Upper lobe of right lung (tissue), 1 donor: ENCODE measurements at places on chromosomes 7 and 10.

GRCh38 chr10:22649994-22650393 is 64.4 kb downstream of the PIP4K2A start:
- no peak for DNase-seq

GRCh38 chr7:33904681-33905388 is 504 bp upstream of the BMPER start:
- DNase-seq, result peak; percentile 66

DNA sequence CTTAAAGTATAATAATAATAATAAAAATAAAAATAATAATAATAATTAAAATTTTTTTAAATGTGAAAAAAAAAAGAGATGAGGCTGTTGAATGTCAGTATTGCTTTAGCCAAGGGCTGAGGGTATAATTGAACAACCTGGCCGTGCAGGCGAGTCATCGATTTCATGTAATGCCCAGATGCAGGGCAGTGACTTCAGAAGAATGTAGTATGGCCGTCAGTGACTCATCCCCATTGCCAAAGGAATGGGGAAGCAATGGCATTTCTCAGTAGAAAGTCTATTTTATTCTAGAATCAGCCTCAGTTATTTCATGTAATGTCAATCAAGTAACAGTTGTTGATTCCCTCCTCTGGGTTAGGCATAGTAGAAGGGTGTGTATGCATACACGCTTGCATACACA is 516.4 kb downstream of the GLRX3 start:
- no peak for DNase-seq

GRCh38 chr10:84233940-84234339 is 7.4 kb downstream of the LRIT1 start:
- DNase-seq, result no peak

- DNase-seq, result no peak
Measured at GRCh38 chr10:62380016-62380415, 5.8 kb downstream of the ZNF365 start.

GRCh38 chr7:44882899-44883298 is 2.4 kb downstream of the PURB start:
- DNase-seq, result no peak

- no peak for DNase-seq
Measured at GRCh38 chr10:21289271-21289670, 236.2 kb downstream of the SKIDA1 start.

- DNase-seq, result no peak
Measured at GRCh38 chr10:60810437-60811182, 32.3 kb downstream of the CDK1 start.

DNA sequence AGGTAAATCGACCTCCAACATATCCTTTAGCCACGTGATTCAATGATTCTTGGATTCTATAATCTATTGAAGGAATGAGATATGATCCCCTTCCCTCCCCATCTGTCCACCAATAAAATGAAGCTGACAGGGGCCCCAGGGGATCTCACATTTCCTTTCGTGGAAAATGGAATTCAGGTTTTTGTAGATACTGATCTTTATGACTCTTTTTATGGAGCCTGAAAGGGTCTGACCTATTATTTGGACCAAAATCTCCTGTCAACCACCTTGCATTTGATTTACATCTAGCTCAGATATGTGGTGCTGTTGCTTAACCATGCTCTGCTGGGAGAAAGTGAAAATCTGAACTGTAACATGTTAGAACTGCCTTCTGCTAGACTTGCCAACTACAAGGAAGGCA is 234.0 kb upstream of the CXCL12 start:
- DNase-seq, result no peak

GRCh38 chr7:20958572-20958971 is 171.9 kb upstream of the SP8 start:
- DNase-seq, result no peak

DNA sequence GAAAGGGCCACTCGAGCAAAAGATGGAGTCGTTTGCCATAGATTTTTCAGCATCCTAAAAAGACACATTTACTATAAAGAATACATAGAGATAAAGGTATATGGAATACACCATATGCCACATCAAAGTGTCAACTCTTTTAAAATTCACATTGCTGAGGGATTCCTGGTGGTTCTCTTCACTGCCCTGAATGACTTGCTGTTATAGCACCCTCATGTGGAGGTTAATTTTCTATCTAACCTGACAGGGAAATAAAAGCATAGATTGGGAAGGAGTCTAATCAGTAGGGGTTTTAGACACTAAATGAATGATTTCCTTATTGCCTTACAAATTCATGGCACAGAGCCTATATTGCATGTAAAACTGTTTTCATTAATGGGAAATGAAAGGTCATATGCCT is 25.9 kb downstream of the DNAH11 start:
- no peak for DNase-seq

- DNase-seq, result no peak
Measured at GRCh38 chr10:43408331-43408709, 666 bp downstream of the HNRNPF start.

- no peak for DNase-seq
Measured at GRCh38 chr10:74704629-74705357, 121.6 kb upstream of the KAT6B start.

DNA sequence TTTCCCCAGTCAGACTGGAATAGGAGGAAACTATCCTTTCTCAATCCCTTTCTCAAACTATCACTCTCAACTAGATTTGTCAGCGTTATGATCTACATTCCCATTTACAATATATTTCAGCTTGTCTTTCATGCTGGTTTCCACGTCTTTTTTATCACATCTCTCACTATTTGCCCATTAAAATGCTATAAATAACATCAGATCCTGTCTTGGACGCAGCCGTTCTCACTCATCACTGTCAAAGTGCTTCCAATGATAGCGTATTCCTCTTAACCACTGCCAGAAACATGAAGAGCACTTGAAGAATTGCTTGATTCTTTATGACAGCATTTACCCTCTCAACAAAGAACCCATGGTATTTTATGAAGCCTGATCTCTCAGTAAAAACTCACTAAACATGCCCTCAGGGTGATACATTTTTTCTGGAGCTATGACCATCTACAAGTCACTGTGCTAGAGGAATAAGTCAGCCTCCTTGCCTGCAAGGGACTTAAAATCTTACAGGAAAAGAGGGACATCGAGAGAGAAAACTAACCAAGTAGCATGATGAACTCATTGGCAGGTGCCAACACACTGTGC is 205.6 kb upstream of the PFKP start:
- no peak for DNase-seq

DNA sequence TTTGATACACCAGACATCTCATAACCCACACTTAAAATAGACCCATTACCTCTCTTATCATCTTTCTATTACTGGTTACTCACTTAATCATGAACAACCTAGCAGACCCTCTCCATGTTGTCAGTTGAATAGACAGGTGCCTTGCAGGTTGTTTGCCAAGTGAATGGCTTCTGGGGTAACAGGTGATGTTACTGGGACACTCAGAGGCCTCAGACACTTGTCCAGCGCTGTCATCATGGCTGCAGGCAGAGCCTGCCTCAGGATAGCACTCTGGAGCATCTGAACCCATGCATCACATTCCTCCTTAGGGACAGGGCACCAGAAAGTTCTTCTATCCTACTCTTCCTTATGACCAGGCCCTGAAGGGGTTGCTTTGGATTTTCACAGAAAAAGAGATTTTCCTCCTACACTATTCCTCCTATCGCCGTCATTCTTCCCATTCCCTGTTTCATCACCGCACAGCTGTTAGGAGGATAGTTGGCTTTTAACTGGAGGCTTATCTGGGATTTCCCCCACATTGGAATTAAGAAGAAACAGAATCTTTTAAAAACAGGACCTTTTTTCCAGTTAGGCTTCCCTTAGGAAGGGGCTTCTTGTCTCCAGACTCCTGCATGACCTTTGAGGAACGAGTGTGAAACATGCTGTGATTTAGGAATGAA is 182.1 kb downstream of the VTI1A start:
- no peak for DNase-seq

DNA sequence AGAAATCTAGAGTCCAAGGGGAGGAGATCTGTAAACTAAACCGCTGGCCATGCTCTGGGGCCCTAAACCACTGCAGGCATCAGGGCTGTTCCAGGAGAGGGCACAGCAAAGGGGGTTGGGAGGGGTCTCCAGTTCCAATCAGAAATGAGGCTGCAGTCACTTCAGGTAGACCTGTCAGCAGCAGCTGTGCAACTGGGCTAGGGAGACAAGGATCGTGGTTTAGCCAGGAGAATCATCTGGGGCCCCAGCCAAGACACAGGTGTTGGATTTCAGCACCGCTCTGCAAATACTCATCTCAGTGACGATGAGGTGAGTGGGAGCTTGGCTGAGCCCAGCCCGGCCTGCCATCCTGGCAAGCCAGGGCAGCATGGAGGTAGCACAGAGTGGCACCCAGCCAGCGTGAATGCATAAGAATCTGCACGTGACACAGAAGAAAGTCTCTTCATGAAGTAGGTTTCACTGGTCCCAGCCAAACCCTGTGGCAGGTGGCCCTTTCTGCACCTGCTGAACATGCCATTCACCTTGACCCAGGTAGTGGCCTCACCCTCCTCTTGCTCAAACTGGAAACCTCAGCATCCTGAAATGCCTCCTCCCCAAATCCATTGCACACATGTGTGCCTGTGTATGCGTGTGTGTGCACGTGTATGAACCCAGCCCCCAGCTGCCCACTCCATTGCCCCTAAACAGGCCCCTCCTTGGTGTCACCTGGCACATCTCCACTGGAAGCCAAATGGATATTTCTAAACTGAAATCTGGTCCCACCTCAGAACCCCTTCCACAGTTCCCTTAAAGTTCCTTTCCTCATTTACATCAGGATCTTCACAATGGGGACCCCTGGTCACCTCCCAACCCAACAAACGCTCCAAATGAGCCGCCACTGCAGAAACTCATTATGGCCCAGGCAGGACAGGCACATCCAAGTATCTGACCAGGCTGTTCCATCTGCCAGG is 9.6 kb downstream of the GPRIN2 start:
- DNase-seq, result peak; percentile 91

GRCh38 chr7:50450590-50451032 is 461 bp upstream of the FIGNL1 start:
- DNase-seq, result peak; percentile 70

DNA sequence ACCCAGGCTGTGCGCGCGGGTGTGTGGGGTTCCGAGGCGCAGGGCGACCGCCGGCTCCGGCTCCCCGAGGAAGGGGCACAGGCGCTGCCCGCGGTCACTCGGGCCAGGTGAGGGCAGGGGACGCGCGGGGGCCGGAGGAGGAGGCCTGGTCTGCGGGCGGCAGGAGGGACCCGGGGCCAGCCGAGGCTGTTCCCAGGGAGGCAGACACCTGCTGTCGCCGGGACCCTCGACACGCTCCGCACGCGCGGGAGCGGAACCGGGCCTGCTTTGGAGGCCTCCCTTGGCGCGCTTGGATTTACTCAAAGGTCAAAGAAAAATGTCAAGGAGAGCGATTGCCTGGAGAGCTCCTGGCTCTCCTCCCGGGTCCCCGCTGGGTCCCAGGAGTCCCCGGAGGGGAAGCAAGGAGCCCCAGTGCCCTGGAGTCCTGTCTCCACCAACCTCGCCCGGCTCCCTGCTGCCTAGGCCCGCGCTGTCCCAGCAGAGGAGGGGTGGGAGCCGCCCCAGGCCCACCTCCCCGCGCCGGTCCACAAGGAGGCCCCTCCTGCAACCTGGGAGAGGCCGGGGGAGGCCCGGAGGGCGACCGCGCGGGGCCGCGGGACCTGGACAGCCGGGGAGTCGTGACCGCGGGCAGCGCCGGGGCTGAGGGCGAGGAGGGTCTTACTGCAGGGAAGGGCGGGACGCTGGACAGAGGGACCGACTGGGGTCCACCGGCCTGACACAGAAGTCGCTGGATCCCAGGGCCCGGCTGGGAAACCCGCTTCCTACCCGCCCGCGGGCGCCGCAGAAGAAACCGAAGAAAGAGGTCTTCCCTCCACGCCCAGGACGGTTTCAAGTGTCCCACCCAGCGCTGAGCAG is 348.9 kb downstream of the DNAJB6 start:
- DNase-seq, result peak; percentile 60

GRCh38 chr7:116024826-116025809 is 5.4 kb downstream of the TFEC start:
- no peak for DNase-seq

DNA sequence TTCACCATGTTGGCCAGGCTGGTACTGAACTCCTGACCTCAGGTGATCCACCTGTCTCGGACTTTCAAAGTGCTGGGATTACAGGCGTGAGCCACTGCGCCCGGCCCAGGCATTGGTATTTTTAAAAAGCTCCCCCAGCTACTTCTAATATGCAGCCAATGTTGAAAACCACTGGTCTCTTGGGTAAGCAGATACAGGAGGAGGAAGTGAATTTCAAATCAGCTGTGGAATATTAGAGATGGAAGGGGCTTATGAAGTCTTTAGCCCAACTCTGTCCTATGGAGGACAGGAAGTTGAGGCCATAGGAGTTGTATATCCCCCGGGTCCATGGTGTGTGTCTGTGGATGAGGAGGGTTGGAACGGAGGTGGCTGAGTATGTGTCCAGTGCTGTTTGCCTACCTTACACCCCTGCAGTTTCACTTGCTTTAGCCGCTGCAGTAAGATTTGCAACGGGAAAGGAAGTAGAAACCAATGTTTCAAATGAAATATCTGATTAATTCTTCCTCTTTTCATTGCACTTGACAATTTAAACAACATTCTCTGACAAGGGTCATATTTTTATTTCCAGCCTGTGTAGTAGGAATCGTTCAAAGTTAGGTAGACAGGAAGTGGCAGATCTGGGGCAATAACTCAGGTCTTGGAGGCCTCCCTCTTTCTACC is 3.4 kb downstream of the PDE6C start:
- DNase-seq, result no peak

DNA sequence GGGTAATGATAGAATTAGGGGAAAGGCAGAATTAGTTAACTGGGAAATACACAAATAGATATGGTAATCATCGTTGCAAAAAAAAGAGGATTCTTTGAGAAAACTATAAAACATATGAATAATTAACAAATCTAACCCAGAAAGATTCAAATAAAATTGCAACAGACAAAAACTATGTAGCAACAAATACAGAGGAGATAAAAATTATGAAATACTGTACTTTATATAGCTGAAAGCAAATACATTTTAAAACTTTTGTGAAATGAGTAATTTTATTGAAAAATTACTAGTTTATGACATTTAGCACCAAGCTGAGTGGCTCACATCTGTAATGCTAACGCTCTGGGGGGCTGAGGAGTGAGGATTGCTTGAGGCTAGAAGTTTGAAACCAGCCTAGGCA is 356.7 kb downstream of the CALN1 start:
- no peak for DNase-seq
